SK-N-MC (cell line): ENCODE measurements at places on chromosomes 11 and 22.

- DNase-seq: no peak
Observed at GRCh38 chr11:134761926-134762247, 349.8 kb upstream of the B3GAT1 start.

GRCh38 chr11:73856031-73856567 lies 20.5 kb downstream of the COA4 start:
- DNase-seq: no peak

GRCh38 chr11:123702139-123702538 lies 39.3 kb downstream of the ZNF202 start:
- no peak for DNase-seq

DNA sequence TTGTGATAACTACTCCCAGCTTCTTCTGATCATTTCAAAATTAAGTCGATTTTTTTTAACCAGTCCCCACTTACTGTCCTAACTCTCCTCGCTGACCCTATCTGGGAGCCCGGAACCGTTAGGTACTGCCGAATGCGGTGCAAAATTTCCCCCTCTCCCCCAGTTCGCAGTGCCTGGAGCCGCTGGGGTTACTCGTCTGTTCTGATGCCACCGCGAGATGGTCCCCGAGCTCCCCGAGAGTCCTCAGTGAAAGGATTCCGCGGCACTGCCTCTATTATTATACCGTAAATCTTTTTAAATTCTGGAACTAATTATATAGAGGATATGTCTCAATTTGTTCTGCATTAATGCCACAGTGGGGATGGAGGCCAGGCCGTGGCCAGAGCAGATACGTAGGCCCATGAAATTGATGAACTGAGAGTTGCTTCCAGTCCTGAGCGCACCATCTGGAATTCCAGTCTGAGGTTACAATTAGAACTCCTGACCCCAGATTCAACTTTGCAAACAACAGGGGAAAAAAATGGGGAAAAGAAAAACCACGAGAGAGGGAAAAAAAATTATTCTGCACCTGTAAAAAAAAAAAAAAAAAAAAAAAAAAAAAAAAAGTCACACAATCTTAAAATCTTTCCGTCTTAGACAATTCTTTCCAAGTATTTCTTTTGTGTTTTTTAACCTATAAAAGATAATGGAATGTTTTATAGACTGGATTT lies 4.3 kb upstream of the WT1 start:
- DNase-seq: no peak

- DNase-seq: no peak
Observed at GRCh38 chr11:125404811-125405790, 91.0 kb downstream of the FEZ1 start.

- DNase-seq: no peak
Observed at GRCh38 chr22:17712441-17712840, 61.8 kb downstream of the BID start.

DNA sequence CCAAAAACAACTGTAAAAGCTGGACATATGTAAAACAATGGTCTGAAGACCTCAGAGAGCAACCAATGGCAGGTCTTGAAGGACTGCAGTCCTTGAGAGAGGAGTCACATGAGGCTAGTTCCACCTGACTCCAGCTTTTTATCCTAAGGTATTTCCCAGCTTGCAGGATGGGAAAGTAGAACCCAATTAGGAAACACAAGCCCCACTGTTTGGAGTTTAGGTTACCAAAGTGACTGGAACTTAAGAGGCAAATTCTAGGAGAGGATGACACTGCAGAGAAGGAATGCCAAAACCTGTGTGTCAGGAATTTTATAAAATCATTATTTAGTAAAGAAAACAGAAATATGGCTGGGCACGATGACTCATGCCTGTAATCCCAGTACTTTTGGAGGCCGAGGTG lies 18.4 kb downstream of the OR2AT4 start:
- no peak for DNase-seq

DNA sequence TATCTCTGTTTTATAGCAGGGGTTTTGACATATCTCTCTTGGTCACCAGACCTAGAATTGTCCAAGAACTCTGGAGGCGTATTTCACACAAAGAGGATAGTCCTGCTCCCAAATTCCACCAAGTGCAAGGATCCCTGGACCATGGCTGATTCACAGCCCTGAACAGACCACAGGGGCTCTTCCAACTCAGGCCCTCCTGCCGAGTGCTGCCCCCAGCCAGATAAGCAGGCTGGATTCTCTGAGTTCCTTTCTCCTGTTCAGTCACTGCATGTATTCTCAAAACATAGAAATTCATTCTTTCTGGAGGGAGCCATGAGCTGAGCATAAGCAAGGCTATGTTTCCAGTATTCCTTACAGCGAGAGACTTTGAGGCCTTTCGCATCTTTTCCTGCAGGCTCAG lies 13.4 kb upstream of the PLEKHB1 start:
- no peak for DNase-seq

DNA sequence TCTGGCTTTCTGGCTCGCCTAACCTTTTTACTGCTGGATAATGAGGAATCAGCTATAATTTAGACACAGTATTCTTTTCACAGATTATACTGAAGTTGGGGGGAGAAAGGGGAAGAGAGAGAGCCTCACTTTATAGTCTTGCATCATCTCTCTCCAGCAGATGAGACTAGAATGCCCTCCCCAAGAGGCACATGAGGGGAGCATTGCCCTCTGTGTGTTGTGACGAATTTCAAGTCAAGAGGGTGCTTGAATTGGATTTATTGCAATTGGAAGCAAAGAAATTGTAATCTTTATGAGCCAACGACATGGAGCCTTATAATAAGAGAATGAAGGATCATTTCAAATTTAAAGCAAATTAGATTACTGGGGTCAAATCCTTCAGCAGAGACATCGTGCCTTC lies 17.6 kb upstream of the CADM1 start:
- no peak for DNase-seq
